Activated T-cell treated with anti-CD3 and anti-CD28 coated beads for 4 hours (primary cell): ENCODE measurements at places on chromosomes 2 and 18.

DNA sequence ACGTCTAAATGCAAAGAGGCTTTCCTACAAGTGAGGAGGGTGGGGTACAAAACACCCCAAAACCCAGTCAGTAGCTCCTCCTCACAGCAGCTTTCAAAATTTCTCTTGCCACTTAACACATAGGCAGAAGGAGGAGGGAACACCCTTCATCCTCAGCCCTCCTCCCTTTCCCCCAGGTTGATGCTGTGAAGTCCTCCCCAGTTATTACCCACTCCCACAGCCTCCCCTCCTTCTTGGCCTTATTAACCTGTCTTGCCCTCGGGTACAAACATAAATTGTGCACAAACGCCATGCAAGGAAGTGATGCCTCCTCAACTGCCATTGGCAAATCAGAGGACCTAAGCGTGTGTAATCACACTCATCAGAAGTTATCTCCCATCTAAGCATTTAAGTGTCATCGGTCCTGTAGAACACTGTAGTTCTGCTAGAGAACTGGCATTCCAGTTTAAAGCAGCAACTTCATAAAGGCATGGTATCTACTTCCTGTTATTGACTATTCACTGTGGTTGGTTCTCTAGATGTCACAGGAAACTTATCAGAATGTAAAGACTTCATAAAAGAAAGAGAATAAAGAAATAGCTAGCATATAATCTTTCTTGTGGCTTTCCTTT lies at the start of gene DSC1:
DSC1 (minus strand) TSS at position 32 of the 611 bp plus-strand sequence. CDS start 262 bp downstream, outside the sequence.
- DNase-seq, result no peak

DNA sequence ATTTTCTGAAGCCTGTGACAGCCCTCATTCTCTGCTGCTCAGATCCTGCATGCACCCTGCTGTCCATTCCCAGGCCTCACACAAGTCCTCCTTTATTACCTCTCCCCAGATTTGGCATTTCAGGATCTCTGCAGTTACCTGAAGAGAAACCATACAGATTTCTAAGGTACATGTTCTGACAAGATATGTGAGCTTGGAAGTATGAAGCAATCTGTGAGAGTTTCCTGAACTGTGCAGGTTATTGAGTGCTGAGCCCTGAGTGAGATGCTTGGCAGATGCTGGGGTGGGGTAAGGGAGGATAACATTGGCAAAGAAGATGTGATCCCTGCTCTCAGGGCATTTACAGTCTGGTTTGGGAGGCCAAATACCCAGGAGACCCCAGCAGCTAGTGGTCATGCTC lies 122.1 kb upstream of the STPG4 start:
- DNase-seq, result no peak

DNA sequence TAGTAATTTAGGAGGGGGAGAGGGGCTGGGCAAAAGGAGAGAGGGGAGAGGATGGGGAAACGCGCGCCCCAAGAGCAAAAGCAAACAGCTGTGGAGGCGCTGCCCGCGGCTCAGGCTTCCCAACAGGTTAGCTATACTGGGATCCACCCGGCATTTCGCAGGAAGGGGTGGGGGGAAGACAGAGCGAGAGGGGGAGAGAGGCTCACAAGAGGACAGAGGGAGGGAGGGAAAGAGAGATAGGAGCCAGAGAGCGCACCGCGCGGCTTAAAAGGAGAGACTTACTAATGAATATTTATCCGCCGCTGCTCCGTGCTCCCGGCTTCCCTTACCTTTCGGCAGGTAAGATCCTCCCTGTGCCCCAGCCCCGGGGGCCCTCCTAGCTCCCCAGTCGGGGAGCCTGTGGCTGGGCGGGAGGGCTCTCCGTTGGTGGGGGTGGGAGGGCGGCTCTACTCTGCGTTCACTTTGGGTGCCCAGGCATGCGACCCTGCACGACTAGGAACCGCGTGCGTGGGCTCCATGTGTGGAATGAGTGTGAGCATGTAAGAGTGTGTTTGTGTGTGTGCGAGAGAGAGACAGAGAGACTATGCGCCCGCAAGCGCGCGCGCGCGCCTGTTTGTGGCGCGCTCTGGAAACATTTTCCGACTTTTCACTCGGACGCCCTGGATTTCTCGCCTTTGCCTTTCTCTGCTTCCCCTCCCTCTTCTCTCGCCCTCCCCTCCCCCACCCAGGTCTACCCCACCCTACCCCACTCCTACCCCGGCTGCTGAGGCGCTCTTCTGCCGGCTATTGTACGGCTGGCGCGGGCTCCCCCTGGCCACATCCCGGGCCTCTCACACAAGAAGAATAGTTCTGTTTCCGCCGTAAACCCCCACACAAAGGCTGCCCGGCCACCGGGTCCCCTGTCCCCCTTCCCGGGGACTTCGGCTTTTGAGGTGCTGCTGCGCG lies 7.2 kb upstream of the SIX3 start:
- DNase-seq, result no peak

GRCh38 chr2:22329211-22330154 lies 1055.5 kb upstream of the KLHL29 start:
- no peak for DNase-seq

DNA sequence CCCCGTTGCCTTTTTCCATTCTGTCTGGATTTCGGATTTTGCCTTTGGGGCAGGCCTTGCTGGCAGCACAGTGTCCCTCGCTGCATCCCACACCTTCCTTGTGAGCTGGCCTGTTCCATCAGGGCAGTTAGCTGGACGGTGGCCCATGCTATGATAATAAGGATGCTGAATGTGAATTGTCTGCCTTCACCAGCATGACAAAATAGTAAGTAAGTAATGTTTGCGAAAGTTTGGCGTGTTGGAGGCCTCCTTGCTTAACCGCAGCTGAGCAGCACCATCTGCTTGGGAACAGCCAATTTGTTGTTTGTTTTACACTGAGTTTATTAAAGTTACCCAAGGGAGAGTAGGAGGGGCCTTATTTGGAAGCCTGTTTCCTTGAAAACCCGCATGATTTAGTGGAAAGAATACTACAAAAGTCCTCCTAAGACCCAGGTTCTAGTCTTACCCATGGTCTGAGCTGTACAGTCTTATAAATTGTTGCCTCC lies 469.7 kb upstream of the FANCL start:
- no peak for DNase-seq

DNA sequence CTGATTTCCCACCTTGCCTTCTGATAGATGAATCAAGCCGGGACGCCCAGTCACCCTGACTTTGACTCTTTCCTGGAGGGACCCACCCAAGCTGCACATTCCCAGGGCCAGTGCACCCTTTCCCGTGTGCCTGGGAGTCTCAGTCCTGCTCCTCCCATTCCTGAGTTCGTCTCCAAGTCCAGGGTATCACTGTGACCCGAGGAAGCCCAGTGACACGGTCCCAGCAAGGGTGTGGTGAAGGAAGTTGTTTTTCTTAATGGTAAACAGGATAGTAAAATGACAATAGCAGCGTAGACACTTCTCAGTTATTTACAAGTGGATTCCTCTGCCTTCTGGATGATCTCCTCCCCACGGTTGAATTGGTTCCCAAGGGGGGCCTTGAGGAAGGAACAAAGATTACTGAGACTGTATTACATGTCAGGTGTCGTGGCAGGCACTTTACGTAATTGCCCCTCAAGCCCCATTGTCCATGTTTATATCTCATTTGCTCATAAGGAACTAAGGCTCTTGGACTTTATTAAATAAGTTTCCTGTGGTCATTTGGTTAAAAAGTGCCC lies 123.3 kb downstream of the PRKCE start:
- no peak for DNase-seq

GRCh38 chr18:69795791-69796190 lies 151.9 kb downstream of the CD226 start:
- no peak for DNase-seq

- no peak for DNase-seq
Observed at GRCh38 chr2:232773815-232774214, 2.5 kb downstream of the KCNJ13 start.

DNA sequence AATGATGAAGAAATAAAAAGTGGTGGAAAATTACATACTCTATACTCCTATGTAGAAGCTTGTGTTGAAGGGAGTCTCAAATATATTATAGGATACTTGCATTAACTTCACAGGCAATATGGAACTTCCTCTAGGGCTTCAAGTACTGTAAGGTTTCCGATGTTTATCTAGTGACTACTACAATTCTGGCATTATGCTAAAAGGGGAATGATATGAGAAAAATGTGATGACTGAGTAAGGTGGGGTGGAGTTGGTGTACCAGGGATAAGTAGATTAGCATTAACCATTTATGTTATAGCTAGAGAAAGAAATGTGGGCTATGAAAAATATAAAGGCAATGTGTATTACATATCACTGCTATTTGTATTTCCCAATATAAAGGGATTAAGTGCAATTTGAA lies 229.5 kb downstream of the DCC start:
- no peak for DNase-seq

GRCh38 chr2:23381084-23381483 lies 3.9 kb upstream of the KLHL29 start:
- DNase-seq, result no peak

GRCh38 chr2:232351686-232352510 lies 26.7 kb upstream of the ALPP start:
- DNase-seq, result no peak

DNA sequence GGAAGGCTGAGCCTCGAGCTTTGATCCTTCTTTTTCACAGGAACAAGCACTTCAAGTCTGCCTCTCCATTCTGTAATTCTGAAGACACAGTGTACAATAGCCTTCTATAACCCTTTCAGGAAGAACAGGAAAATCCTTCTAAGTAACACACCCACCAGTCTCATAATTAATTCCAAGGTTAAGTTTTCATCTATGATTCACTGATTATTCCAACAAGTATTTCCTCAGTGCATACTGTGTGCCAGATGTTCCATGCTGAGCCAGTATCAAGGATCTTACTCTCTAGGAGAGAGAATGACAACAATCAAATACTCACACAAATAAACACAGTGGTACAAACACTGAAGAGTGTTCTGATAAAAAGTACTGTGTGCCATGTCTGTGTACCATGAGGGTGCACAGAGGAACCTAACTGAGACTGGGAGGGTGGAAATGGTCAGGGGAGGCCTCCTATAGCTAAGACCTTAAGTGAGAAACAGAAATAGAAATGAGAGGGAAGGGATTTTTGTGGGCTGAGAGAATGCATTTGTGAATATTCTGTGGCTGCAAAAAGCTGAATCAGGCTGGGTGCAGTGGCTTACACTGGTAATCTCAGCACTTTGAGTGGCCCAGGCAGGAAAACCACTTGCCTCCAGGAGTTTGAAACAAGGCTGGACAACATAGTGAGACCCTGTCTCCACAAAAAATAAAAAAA lies 7.3 kb upstream of the MTLN start:
- DNase-seq, result no peak

GRCh38 chr2:230181195-230181594 lies 38.6 kb downstream of the SP110 start:
- no peak for DNase-seq

DNA sequence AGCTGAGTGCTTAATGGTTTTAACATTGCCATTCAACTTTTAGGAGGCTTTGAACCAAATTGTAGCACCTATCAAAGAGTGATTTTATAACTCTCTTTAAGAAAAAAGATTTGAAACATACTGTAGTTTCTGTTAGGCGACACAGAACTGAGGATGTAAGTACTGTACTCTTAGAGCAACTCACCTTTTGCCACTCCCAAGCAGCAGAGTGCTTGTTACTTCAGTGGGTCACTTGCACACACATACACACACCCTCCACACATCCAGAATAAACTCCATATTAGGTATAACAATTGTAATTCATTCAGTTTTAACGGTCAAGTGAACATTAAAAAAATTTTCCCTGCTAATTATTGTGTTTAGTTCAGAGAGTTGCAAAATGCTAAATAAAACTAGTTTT lies 118.3 kb downstream of the CAMKMT start:
- no peak for DNase-seq

DNA sequence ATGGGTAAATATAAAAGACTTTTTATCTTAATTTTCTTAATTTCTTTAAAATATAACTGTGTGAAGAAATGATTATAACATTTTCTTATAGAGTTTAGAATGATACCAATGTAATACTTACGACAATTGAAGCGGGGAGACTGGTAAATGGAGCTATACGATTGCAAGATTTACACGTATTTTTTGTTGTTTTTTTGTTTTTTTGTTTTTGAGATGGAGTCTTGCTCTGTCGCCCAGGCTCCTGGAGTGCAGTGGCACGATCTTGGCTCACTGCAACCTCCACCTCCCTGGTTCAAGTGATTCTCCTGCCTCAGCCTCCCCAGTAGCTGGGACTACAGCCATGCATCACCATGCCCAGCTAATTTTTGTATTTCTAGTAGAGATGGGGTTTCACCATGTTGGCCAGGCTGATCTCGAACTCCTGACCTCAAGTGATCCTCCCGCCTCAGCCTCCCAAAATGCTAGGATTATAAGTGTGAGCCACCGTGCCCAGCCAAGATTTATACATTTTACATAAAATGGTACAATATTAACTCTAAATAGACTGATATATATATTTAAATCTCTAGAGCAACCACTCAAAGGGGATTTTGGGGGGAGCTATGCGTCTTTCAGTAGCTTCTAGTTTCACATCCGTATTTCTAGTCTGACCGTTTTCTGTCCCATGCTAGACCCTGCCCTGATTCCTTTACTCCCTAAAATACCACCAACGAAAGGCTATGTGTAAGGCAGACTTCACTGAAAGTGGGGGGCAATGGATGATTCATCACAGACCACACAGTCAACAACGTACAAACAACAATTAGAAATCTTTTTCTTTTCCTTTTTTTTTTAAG lies 28.2 kb upstream of the ATG16L1 start:
- DNase-seq, result no peak

DNA sequence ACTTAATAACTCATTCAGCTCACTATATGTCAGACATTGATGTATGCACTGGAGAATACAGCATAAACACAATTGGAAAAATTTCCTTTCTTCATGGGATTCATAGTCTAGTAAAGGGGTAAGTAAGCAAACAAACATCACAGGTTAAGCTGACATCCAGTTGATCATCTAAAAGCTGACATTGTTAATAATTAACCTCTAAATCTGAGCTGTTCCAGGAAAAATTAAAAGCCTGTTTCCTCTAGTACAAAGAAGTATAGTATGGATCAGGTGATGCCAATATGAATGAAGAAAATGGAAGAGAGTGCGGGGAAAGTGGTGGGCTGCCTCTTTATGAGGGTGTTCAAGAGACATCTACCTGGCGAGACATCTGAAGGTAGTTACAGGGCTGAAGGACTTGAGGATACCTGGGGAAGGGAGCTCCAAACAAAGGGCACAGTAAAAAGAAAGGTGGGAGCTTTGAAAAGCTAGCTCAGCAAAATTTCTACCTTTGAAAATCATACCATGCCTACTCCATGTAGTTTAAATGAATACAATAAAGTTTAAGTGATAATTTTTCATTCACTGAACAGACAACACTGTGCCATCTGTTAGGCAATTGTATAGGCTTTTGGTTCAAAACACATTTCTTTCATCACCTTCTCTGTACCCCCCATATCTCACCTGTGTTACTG lies 619.3 kb downstream of the TRIB2 start:
- no peak for DNase-seq
